ENCODE measurements at places on chromosomes 2 and 18.

- DNase-seq = no peak
Measured at GRCh38 chr2:239128706-239129105, 272.1 kb downstream of the HDAC4 start.

DNA sequence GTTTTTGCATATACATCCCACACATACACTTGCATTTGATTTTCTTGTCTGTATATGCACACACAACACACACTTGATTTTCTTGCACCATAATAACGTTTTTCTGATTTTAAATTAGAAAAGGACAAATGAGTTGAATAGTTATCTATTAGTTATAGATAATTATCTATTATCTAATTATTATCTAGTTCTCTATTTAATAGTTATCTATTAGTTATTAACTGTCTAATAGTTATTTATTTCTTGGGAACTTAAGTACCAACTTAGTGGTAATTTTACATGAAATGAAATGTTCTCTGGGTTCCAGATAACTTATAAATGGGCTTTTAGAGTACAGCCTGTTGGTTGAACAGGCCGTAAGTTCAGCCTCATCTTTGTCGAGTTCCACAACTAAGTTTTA lies 23.0 kb downstream of the INPP4A start:
- no peak for DNase-seq

- DNase-seq = no peak
Measured at GRCh38 chr2:229901819-229902218, 20.0 kb downstream of the TRIP12 start.

GRCh38 chr2:47891369-47892337 lies 14.6 kb downstream of the FBXO11 start:
- no peak for DNase-seq

DNA sequence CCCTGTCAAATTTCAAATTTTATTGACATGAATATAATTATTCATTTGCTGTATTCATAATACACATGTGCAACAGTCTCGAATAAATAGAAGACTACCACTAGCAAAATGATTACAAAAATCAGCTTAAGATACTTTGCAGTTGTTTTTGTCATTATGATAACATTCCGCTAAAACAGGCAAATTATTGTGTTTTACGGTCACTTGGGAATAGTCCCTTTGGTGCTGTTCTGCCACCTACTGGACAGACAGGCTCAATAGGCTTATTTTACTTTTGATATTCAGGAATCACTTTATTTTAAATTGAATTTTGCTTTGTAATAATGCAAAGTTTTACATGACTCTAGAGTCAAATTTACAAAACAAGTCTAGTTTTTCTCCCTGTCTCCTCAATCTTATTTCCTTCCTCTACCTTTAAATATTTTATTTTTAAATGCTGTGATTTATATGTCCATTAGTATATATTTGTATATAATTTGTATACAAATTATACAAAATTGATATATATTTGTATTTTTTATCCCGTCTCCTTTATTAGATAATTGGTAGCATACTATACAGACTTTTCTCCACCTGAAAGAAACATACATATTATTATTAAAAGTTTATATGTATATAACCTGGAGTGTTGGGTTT lies 456.3 kb downstream of the DLGAP1 start:
- peak; percentile 36 for DNase-seq

DNA sequence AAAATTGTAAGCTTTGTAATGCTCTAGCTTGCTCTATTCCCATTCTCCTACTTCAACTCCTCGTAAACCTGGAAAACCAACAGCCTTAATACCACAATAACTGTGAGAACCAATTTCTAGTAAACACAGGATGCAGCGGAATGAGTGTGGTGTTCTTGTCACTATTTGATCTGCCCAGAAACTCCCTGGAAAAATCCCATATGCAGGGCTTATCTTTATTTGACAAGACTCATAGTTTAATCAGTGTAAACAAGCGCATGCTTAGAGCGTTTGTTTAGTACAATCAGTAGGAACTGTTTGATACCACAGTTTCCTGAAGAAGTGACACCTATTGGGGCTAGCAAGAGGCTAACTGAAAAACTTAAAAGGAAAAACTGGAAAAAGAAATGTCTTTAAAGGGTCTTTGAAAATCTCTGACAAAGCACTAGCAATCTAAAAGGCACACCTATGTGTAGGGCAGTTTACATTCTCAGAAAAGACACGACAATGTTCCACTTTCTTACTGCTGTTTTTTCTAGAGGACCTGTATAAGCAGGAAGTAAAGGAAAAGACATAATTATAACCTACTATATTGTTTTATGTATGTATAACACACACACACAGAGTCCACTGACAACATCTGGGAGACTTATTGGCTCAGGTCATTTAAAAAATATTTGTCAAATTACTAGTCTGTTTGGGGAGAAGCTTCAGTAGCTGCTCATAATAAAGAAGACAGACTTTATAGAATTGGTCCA lies 241.4 kb upstream of the KLHL14 start:
- DNase-seq = no peak
